ENCODE measurements at places on chromosomes 2 and 18. TPM values are rescaled to one million over a fixed set of nuclear protein-coding genes. Genes with fewer than 3 reads are reported as not detected.

The ABCG5 gene
- not detected for total RNA-seq

The NT5DC4 gene
- total RNA-seq = 1.2 TPM

GRCh38 chr2:20015482-20016083 lies 3.1 kb upstream of the MATN3 start:
- no peak overlapping the region for H3K4me3 ChIP-seq
- no peak overlapping the region for H3K27ac ChIP-seq
- no peak for DNase-seq
- peaks cover 12% of the 10 kb centered on the region for H3K4me1 ChIP-seq
- no peaks in the 10 kb centered on the region for H3K36me3 ChIP-seq

DNA sequence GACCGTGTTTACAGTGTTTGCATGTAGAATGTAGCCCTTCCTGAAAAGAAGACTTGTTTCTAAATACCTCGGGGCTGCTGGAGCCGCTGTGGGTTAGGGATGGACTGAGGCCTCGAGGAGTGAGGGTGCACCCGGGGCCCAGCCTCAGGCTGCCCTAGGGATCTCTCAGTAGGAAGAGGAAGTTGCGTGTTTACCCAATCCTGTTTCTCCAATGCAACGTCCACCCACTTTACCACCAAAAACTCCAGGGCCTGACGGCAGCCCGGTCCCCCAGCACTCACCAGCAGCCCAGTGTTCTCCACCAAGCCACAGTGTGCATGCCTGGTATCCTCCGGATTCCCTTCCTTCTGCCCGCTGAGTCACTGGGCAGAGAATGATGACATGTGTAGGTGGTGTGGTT lies 255.8 kb downstream of the GLI2 start:
- H3K27ac ChIP-seq = no peak overlapping the region
- no peaks in the 10 kb centered on the region for H3K27me3 ChIP-seq
- no peaks in the 10 kb centered on the region for H3K36me3 ChIP-seq
- H3K4me3 ChIP-seq = no peak overlapping the region

DNA sequence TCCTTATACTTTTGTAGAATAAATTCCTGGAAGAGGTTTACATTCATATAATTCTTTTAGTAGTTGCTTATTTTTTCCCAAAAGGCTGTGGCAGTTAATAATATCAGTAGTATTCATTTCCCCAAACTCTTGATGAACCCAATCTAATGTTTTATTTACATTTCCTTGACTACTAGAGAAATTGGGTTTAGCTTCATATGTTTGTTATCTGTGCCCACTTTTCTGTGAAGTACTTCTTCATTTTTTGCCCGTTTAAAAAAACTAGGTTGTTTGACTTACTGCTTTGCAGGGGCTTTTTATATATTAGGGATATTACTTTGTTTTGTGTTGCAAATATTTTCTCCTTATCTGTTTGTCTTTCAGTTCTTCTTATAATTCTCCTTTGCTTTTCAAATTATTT lies 17.2 kb downstream of the RALB start:
- H3K4me3 ChIP-seq = no peak overlapping the region
- H3K4me1 ChIP-seq = peaks cover 35% of the 10 kb centered on the region
- H3K27ac ChIP-seq = no peak overlapping the region
- no peak for DNase-seq
- H3K36me3 ChIP-seq = peaks cover 4% of the 10 kb centered on the region
- H3K27me3 ChIP-seq = no peaks in the 10 kb centered on the region
